ENCODE measurements at places on chromosomes 16 and 17.

- no peak for DNase-seq
Observed at GRCh38 chr16:17518441-17518840, 47.7 kb upstream of the XYLT1 start.

DNA sequence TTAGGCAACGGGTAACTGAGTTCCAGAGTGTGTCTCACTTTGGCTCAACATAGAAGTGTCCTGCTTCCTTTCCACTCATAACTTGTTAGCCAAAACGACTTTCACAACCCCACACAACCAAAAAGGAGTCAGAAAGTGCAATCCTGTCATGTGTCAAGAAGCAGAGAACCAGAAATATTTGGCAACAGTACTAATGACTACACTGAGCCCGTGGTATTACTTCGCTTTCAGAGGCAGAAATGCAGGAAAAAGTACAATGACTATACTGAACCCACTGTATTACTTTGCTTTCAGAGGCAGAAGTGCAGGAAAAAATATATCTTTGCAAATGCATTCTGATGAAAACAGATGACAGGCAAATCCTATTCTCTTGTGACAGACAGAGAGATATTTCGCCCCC lies 484.6 kb downstream of the KIF2B start:
- no peak for DNase-seq

DNA sequence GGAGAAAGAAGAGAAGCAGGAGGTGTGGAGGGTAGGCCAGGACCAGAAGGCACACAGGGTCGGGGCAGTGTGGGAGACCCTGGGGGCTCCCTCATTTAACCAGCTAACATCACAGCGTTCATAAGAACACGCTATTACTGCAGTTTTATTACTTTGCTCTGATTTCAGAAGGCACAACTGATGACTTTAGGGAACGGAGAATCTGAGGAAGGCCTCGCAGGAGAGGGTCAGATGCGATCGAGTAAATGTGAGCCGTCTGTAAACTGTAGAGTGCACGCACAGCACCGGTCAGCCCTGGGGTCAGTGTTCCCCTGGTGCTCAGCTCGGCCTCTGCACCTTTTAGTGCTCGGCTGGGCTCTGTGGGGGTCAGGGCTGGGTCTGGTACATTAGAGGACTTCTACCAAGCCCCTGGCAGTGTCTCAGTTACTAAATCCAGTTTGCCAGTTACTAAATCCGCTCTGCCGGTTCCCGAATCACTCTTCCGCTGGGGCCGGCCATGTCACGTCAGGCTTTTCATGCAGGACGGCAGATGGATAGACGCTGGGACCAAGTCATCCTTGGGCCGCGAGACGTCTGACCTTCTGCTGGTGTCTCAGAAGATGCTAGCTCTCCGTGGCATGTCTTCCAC lies 325.9 kb downstream of the SEC14L1 start:
- no peak for DNase-seq

GRCh38 chr17:33837281-33837680 lies 417.8 kb upstream of the CCL2 start:
- DNase-seq = no peak

GRCh38 chr16:73015612-73016487 lies 32.1 kb downstream of the ZFHX3 start:
- no peak for DNase-seq

DNA sequence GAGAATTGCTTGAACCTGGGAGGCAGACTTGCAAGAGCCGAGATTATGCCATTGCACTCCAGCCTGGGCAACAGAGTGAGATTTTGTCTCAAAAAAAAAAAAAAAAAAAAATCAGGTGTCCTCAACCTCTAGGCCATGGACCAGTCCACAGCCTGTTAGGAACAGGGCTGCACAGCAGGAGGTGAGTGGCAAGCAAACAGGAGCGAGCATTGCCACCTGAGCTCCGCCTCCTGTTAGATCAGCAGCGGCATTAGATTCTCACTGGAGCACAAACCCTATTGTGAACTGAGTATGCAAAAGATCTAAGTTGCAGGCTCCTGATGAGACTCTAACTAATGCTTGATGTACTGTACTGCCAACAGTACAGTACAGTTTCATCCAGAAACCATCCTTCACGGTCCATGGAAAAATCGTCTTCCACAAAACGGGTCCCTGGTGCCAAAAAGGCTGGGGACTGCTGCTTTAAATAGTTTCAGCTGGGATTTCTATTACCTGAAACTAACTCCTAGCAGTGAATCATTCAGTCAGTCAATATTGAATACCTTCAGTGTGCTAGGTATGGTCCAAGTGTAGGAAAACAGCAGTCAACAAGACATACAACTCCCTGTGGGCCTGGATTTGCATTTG lies 56.3 kb upstream of the DHX40 start:
- no peak for DNase-seq

- DNase-seq = no peak
Observed at GRCh38 chr17:29102741-29103181, 59.8 kb downstream of the PIPOX start.

DNA sequence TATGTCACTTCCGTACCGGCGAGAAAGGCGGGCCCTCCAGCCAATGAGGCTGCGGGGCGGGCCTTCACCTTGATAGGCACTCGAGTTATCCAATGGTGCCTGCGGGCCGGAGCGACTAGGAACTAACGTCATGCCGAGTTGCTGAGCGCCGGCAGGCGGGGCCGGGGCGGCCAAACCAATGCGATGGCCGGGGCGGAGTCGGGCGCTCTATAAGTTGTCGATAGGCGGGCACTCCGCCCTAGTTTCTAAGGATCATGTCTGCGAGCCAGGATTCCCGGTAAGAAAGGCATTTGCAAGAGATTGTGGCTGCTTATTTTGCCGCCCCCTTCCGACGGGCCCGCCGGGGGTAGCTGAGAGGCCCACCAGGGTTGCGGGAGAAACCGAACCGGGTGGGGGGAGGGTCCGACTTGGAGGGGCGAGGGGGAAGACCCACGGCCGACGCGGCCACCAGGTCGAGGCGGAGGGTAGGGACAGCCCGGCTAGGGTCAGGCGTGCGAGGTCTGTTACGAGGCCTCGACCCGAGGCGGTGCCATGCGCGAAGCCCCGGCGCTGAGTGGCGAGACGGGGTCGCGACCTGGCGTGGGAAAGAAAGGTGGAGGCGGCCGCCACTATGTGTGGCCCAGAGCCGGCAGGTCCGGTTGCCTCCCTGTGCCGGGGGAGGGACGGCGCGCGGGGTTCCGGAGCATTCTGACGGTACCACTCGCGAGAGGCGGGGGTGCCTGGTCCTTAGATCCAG lies 6.7 kb upstream of the CD68 start:
- DNase-seq = peak; percentile 96

DNA sequence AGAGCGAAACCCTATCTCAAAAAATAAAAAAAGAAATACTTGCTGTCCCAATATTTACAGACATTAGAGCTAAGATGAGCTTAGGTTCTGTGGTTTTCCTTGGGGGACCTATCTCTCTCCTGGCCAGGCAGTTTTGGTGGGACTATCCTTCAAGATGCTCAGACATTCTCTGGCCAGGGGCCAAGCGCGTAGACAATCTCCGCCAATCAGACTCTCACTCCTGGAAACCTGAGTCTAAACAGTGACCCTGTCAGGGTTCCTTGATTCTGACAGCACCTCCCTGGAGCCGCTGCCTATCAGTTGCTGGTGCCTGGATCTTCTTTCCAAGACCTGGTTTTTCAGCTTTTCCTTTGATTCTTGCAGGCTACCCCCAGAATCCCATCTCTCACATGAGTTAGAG lies 45.6 kb downstream of the EMP2 start:
- no peak for DNase-seq

DNA sequence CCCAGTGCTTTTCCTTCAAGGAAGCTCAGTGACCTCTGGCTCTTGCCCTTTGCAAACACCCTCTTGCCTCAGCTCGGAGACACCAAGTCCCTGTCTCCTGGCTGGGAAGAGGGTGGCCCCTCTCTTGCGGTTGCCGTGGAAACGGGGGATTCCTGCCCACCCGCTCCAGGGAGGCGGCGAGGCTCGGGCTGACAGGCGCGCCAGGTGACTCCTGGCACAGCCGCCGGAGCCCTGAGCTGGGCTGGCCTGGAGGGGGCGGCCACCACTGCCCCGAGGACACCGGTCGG lies 71.4 kb downstream of the ABR start:
- no peak for DNase-seq

DNA sequence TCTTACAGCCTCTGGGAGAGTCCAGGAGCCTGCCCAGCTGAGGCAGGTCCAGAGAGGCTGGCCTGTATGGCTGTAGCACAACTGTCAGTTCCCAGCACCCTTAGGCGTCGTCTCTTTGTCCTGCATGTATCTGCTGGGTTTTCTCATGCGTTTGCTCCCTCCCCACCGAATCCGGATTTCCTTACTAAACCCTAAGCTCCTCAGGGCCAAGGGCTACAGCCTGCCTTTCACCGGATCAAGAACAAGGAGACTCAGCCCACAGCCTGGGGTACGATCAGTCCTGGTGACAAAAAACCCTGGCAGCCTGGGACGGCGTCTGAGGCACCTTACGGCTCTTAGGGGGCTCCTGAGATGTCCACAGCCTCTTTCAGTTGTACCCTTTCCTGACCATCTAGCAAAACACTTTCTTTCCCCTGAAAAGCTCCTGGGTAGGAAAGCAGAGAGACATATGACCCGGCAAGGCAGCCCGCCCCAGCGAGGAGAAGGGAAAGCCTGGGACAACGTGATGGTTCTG lies 12.2 kb downstream of the HIC1 start:
- DNase-seq = no peak

GRCh38 chr16:23852794-23853562 lies 17.2 kb downstream of the PRKCB start:
- DNase-seq = no peak

Data from thoracic aorta (tissue), 2 donors.